Small intestine (tissue), 16 donors: ENCODE measurements at places on chromosomes 16 and 17. TPM values are rescaled to one million over a fixed set of nuclear protein-coding genes. Genes with fewer than 3 reads are reported as not detected.

DNA sequence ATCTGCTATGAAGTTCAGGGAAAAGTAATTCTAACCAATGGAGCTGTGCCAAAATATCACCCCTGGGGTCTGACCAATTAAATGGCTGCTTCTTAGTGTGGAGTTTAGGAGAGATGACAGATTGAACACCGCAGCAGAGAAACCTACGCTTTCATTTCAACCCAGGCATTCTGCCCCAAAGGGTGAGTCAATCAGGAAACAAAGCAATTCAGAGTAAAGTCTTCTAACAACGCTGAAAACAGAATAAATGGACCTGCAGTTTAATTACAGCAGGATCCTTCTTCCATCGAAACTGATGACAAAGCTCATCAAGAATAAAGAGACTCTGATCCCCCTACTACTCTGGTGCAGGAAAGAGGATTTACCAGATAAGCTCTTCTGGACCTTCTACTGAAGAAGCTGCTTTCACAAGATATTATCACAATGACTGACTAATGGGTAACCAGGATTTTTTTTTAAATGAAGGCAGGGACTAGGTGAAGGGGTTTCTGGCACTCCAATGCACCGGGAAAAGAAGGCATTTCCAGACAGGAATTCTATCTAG lies 16.7 kb downstream of the RFFL start:
- peak; percentile 68 for DNase-seq
- H3K27me3 ChIP-seq, result no peaks in the 10 kb centered on the region
- peaks cover 7% of the 10 kb centered on the region for H3K36me3 ChIP-seq
- peaks cover 23% of the 10 kb centered on the region for H3K4me1 ChIP-seq
- H3K4me3 ChIP-seq, result no peak overlapping the region

- no peaks in the 10 kb centered on the region for H3K4me1 ChIP-seq
- H3K27ac ChIP-seq, result no peak within 1 kb of the TSS
- peaks cover 32% of the 10 kb centered on the region for H3K27me3 ChIP-seq
- no peaks in the 10 kb centered on the region for H3K36me3 ChIP-seq
- DNase-seq, result no peak
Measured at GRCh38 chr17:8397636-8398035, at the start of gene RNF222. RNF222 (minus strand) TSS chr17:8397827; CDS start chr17:8393461, 4,366 bp downstream.

Gene EIF4A3
- 84.9 TPM for polyA plus RNA-seq

Gene COPS3
- polyA plus RNA-seq, result 50.6 TPM

DNA sequence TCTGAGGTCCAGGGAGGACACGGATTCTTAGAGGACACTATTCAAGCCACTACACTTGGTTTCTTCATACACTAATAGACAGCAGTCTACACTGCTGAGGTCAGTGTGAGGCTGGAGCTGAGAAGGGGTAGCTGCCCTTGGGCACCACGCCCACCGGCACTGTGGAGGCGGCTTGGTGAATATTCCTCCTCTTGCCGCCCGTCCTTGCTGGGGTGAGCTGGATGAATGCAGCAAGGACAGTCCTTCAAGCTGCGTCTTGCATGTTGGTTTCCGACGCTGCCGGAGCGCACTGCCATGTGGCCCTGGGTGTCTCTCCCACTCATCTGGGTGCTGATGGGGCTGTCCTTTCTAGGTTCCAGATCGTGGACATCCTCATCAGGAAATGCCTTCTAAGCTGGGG lies 2.6 kb downstream of the ZNF205 start:
- H3K36me3 ChIP-seq, result no peaks in the 10 kb centered on the region

DNA sequence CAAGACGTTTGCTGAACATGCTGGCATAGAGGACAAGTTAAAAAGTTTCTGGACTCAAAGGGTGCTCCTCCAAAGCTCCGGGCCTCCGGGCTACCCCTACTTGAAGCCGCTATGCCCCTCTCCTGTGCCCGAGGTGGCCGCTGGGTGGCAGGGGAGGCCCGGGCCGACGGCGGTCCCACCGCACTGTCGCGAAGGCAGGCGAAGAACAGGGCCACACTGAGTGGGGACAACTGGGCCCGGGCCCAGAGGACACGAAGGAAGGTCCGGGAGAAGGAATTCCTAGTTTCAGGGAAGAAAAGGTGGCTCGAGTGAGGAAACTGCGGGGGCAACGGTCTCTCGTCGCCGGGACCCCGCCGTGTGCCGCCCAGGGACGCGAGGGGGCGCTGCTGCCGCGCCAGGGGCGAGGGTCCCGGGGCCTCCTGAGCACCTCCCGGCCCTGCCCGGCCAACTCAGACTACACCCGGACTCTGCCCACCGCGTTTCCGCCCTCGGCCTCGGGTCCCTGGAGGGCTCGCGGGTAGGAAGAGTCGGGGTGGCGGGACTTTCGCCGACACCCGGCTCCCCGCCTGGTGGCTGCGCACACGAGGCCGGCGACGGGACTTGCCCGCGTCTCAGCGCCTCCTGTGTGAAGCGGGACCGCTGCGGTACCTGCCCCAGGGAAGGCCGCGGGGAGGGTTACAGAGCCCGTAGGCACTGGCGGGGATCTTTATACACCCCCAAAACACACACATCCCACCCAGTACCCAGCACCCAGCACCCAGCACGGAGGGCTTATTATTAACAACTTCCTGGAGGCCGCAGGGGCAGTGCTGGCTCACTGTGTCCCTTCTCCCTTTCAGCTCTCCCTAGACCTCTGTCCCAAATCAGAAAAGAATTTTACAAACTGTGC lies 772 bp upstream of the CHCT1 start:
- no peak overlapping the region for H3K27ac ChIP-seq
- H3K36me3 ChIP-seq, result no peaks in the 10 kb centered on the region
- peak overlapping the region; percentile 19 for H3K4me3 ChIP-seq
- peaks cover 9% of the 10 kb centered on the region for H3K27me3 ChIP-seq
- no peaks in the 10 kb centered on the region for H3K4me1 ChIP-seq

Gene KRT37
- polyA plus RNA-seq, result not detected

- no peaks in the 10 kb centered on the region for H3K36me3 ChIP-seq
- H3K27ac ChIP-seq, result no peak overlapping the region
Measured at GRCh38 chr16:49596068-49596467, 222.5 kb downstream of the C16orf78 start.

DNA sequence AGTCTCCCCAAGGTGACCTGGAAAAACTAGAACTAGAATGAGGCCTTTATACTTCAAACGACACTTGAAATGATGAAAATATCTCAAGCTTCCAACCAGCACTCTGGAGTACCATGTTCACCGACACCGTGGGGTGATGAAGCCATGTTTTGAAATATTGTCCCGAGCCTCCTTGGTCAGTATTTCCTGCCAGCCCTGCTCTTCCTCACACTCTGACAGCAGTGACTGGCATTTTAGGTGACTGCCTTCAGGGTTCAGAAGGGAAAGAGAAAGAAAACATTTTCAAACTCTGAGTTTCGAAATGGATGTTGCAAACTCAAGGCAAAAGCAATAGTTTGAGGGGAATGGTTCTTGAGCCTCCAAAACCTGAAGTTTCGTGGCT lies 39.3 kb upstream of the IRX6 start:
- no peak for DNase-seq
- no peaks in the 10 kb centered on the region for H3K36me3 ChIP-seq
- H3K4me1 ChIP-seq, result no peaks in the 10 kb centered on the region
- H3K4me3 ChIP-seq, result no peak overlapping the region

DNA sequence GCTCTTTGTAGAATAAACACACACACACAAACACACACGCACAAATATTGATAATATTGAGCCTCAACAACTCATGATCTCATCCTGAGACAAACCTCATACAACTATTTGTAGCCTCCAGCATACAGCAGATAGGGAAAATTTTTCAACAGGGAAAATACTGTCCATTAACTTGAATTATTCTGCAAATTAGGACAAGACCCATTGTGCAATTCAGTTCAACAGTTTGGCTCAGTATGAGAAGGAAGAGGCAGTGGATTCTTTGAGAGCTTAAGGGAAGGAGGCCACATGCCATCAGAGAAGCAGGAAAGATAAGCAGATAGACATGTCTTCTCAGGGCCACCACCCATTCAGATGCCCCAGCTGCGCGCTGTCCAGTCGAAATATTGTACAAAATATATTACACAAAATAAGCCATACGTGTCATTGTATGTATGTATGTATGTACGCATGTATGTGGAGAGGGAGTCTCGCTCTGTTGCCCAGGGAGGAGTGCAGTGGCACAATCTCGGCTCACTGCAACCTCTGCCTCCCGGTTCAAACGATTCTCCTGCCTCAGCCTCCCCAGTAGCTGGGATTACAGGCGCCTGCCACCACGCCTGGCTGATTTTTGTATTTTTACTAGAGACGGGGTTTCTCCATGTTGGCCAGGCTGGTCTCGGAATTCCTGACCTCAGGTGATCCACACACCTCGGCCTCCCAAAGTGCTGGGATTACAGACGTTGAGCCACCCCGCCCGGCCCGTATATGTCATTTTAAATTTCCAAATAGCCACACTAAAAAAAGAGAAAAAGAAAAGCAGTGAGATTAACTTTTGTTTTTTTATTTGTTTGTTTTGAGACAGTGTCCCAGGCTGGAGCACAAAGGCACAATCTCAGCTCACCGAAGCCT lies 1.8 kb downstream of the ZC3H7A start:
- H3K27me3 ChIP-seq, result no peaks in the 10 kb centered on the region
- peaks cover 39% of the 10 kb centered on the region for H3K4me1 ChIP-seq
- peak overlapping the region; percentile 34 for H3K27ac ChIP-seq
- H3K4me3 ChIP-seq, result peak overlapping the region; percentile 97
- H3K36me3 ChIP-seq, result peaks cover 13% of the 10 kb centered on the region
